ENCODE measurements at places on chromosomes 6 and 20. TPM values are rescaled to one million over a fixed set of nuclear protein-coding genes. Genes with fewer than 3 reads are reported as not detected.
A peak's percentile ranks its signal among the peaks of the same experiment; 100 is the strongest.

HMGCLL1 gene
- not detected for total RNA-seq

DNA sequence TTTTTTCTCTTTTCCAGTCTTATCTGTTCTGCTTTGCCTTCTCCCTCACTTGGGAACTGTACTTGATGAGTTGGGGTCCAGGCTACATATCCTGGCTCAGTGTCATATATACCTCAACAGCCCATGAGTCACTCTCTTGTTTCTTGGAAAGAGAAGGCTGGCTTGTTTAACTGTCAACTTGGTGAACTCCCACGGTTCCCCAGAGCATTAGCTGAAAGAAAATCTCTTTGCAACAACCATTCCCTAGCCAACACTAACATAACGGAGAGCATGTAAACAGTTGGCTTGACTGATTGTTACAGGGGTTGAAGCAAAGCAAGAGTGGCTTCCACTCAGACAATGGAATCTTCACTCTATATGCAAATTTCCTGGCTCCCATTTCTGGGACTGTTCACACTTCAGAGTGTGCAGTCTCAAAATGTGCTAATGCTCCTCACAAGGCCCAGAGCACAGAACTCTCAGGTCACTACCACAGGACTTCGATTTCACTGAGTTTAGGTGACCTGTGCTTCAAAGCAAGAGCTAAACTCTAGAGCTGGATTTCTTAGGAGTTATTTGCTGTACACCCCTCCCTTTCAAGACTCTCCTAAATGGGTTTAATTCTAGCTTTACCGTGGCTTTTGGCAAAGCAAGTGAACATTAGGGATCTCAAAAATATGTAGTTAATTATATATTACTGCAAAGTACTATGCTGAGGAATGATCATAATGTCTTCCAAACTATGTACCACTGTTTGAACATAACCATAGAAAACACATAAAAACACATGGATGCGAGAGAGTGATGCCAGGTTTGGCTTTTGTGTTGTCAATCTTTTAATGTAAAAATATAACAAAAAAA, 609.8 kb downstream of the RFPL4B start:
- no peak for DNase-seq

DNA sequence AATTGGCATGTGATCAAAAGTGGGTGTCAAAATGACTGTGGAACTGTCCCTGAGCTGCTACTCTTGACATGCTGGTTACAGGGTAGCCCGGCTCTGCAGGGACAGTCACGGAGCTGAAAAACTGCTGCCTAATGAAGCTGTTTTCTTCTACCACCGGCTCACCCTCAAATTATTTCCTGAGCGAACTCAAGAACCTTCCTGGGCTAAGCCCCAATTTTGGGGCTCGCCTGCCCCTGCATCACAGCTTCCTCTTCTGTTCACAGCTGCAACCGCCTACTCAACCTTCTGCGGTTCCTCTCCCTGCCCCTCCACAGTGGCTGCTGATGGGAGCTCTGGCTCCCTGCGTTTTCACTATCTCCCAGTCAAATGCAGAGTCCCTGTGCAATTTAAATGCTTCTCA, 110.8 kb upstream of the MLN start:
- peak; percentile 23 for DNase-seq

DNA sequence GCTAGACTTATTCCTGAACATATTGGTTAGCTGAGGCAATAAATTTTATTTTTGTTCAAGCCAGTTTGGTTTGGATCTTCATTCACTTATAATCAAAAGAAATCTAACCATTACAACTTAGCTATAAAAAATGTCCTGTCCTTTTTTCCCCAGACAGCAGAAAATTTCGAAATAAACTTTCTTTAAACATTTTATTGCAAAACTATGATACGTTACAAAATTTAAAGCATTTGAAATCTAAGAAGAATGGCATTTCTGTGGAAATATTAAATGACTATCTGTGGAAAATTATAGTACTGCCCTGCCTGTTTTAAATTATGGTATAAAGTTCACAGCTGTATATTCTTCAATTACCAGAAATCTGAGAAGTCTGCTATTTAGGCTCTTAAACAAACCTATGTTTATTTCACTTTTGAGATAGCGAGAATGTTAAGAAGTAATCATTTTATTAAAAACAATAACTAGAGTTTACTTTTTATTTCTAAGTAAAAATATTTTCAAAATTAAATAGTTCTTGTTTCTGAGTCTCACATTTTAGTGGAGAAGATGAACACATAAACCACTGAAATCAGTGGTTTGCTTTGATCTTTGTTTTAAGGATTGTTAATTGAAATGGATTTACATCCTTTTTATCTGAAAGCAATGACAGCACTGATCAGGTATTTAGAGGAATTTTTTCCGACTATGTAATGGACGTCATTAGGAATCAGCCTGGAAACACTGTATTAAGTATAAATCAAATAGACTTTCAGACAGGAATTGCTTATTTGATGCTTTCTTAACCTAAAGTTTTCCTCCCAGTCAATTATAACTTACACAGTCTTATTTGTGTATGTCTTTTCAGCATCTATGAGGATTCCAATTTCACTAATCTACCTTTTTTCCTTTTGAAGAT, 553.7 kb downstream of the COL12A1 start:
- no peak for DNase-seq
